AG04449 (cell line): ENCODE measurements at places on chromosomes 6 and 20.

- DNase-seq = peak; percentile 89
These were observed 212.5 kb upstream of the SUPT3H start for GRCh38 chr6:45590226-45590625.

GRCh38 chr6:33609528-33609927, 11.6 kb upstream of the ITPR3 start:
- DNase-seq = no peak

- no peak for DNase-seq
These were observed 34.0 kb downstream of the ZBTB9 start for GRCh38 chr6:33488339-33488738.

- no peak for DNase-seq
These were observed 584 bp downstream of the PTK7 start for GRCh38 chr6:43076464-43077332.

- no peak for DNase-seq
These were observed 66.4 kb downstream of the MKKS start for GRCh38 chr20:10367693-10367942.

- DNase-seq = no peak
These were observed 236.3 kb upstream of the ZNF217 start for GRCh38 chr20:53829724-53830521.

DNA sequence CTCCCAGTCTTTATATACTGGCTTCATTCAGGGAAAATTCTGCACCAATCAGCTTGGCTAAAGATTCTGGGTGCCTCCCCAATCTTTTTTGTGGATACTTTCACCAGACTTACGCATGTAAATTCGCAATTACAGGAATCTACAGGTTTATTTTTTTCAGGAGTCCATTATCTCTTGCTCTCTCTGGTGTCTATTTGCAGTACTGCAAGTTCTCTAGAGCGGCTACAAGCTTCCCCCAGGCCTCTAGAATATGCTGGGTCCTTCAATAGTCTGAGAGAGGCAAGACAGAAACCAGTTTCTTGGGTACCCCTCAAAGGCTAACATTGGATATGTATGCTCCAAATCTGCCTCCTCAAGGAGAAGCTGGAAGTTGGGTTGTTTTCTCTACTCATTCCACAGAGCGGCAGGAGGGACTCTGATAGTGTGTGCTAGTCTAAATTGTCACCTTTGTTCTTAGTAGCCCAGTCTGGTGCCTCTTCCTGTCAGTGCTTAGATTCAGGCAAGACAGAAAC, 58.5 kb downstream of the SUN5 start:
- DNase-seq = peak; percentile 3

- no peak for DNase-seq
These were observed 17.1 kb upstream of the HECA start for GRCh38 chr6:139117734-139118133.

GRCh38 chr6:39321761-39322160, 741 bp downstream of the KCNK16 start:
- DNase-seq = no peak

GRCh38 chr20:56924292-56925081, 295.4 kb downstream of the TFAP2C start:
- DNase-seq = no peak

DNA sequence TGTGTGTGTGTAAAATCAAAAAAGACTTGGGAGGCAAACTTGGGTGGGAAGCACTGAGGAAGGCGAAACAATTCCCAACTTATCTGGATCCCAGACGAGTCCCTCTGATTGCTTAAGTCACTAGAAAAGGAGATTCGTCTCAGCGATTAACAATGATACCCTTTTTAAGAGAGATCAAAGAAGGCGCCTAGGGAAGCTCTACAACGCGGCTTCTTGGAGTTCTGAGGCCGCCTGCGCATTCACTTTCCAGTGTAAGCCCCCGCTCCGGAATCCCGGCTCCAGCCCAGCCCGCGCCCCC, 8.7 kb upstream of the TBX18 start:
- DNase-seq = no peak

DNA sequence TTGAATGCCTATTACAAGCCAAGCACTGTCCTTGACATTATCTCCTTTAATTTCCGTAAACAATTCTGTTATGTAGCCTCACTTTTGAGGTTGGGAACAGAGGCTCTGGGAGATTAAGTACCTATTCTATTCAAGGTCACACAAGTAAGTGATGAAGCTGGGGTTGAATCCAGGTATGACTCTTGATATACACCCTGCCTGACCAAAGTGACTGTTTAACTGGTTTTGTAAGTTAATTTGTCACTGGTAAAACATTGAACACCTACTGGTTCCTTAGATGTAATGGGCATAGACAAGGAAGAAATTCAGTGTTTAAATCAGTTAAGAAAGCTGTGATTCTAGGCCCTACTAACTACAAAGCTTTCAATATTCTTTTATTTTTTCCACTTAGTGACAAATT, 22.9 kb downstream of the GTF2H5 start:
- no peak for DNase-seq

- no peak for DNase-seq
These were observed 54.7 kb upstream of the PDE7B start for GRCh38 chr6:135796643-135797305.

DNA sequence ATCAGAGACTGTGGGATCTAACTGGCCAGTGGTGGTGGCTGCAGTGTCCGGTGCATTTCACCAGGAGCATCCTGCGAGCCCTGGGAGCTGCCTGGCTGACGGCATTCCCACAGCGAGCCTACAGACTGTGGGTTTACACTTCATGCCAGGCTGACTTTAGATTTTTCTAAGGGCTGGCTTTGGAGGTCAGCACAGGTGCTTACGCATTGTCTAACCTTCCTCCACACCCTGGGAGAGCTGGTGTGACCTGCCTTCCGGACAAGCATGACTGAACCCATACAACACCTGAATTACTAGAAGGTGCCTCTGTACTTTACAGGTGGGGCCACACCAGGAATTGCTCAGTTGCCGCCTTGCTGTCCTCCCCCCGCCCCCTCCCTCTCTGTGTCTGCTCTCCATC, 96.2 kb downstream of the RREB1 start:
- no peak for DNase-seq

DNA sequence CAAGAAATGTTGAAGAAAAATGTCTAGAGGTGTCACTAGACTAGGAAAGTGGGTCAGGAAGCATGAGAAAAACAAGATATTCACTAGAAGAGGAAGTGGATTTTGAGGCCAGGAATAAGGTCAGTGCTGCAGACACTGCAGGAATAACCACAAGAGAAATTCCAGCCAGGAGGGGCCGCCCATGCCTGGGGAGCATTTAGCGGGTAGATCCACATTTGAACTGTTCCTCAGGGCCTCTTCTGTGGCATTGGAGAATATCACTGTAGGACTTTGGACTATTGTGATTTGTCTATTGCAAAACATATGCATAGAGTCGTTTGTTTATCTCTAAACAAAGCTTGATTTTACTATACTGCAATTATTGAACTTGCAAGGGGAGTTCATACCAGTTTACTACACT, 49.6 kb upstream of the CCDC28A start:
- DNase-seq = no peak

- DNase-seq = no peak
These were observed 147.5 kb downstream of the PHF3 start for GRCh38 chr6:63783096-63783495.

DNA sequence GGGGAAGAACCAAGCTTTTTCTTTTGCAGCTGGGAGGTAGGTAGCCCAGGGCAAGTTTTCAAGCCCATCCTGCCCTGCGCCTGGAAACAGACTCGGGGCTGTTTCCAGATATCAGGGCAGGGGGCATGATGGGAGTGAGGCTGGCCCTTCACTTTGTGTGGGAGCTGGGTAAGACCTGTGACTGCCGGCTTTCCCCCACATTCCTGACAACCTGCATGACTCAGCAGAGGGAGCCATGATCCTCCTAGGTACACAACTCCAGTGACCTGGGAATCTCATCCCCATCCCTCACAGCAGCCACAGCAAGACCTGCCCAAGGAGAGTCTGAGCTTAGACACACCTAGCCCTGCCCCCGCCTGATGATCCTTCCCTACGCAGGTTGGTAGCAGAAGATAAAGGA, 280.8 kb downstream of the SOX4 start:
- DNase-seq = no peak

DNA sequence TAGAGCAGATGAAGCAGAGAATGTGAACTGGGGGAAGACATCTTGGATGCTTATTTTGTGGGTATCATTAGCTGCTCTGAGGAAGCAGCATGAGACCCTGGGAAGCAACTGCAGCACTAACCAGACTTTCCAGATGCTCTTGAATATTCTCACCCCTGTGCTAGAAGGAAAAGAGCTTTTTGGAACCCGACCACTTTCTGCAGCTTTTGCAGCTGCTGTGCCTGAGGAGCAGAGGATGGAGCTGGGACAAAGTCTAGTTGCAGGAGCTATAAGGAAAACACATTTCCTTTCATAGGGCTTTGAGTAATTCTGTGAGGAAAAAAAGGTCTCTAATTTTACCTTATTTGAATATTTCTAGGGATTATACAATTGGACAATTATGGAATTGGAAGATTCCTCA, 369.7 kb downstream of the CD109 start:
- no peak for DNase-seq

DNA sequence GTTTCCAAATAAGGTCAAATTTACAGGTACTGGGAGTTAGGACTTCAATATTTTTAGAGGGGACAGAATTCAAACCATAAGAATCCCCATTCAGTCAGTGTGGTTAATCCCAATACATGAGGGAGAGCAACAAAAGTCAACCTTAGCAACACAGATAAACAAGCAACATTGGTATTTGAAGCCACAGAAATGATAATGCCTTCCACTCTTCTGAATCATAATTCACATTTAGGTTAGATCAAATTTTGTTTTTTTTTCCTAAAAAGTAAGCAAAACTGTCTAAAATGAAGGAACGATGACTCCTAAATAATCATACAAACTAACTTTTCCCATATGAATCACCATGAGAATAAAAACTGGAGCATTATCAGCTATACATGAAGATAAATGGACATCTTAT, 246.0 kb upstream of the TENT5A start:
- DNase-seq = peak; percentile 66

- no peak for DNase-seq
These were observed 3.3 kb downstream of the VEGFA start for GRCh38 chr6:43773050-43773979.

- DNase-seq = no peak
These were observed 2.8 kb downstream of the RFPL4B start for GRCh38 chr6:112349958-112350357.

DNA sequence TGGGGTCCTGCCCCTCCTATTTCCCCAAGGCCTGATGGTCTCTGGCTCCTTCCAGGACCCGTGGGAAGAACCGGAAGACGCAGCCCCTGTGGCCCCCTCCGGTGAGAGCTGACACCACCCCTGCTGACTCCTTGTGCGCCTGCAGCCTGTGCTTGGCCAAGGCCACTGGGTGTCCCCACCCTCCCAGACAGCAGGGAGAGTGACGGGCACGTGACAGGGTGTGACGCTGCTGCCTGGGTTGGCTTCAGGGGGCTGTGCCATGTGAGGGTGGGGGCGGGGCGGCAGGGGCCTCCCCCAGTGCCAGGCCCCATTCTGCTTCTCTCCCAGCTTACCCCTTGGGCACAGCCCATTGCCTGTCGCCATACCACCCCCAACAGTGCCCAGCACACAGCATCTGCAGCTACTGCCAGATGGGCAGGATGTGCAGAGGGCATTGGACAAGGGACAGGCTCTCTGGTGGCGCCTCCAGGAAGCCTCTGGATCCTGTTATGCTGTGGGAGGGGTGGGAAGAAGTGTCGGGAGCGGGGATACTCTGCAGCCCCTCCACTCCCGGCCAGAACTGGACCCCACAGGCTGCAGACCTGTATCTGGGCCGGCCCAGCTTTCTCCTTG, 2.9 kb downstream of the BIRC7 start:
- no peak for DNase-seq
